ENCODE measurements at places on chromosomes 13 and 19.

GRCh38 chr19:46783670-46784069, 4.7 kb downstream of the SLC1A5 start:
- DNase-seq = no peak

GRCh38 chr19:40811478-40812341, 12.7 kb downstream of the EGLN2 start:
- no peak for DNase-seq

DNA sequence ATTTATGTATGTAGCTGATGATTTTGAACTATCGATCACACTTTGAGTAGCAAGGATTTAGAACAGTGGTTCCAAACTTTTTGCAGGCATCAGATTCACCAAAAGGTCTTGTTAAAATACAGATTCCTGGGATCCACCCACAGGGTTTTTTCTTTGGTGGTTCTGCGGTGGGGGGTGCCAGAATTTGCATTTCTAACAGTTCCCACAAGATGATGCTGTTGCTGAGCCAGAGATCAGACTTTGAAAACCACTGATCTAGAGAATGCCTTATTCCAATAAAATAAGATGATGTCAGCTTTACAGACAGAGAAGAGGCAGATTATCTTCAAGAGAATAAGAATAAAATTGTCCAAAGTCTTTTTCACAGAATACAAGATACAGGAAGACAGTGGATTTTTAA, 80.9 kb upstream of the SHISA2 start:
- DNase-seq = peak; percentile 38

DNA sequence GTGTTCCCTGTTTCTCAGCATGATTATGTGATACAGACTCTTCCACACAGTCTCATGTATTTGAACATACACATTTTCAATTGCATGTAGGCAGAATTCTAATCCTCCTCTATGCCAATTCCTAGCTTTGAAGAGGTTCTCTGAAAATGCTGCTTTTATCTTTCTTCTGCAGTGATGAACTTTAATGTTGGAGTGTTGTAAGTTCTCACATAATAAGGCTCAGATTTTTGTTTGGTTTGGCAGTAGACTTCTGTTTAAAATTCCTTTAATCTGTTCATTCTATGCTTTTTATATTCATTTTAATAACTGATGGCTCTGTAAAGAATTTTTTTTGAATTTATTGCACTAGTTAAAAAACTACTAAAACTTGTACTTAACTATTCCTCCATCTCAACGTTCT, 225.8 kb downstream of the GGACT start:
- DNase-seq = no peak

GRCh38 chr13:52737965-52738364, 1.7 kb downstream of the CNMD start:
- peak; percentile 7 for DNase-seq
